ENCODE measurements at places on chromosomes 2 and 18. TPM values are rescaled to one million over a fixed set of nuclear protein-coding genes. Genes with fewer than 3 reads are reported as not detected.

The TXNL1 gene
- total RNA-seq: 66.7 TPM

The SCN2A gene
- total RNA-seq: 0.39 TPM

The IL37 gene
- total RNA-seq: not detected

The CACNB4 gene
- 5.1 TPM for total RNA-seq

The IL1F10 gene
- total RNA-seq: not detected

The GREB1 gene
- total RNA-seq: 134 TPM

The SRD5A2 gene
- total RNA-seq: not detected

The RNF144A gene
- total RNA-seq: 40.2 TPM

The RAB31 gene
- total RNA-seq: 4.1 TPM

The PLGLB2 gene
- 0.86 TPM for total RNA-seq

The SLC14A1 gene
- not detected for total RNA-seq

The RSAD2 gene
- not detected for total RNA-seq

The RAB17 gene
- total RNA-seq: not detected

The HAT1 gene
- total RNA-seq: 19.9 TPM

The TRMT61B gene
- 17.5 TPM for total RNA-seq

The ASXL3 gene
- 45.6 TPM for total RNA-seq

The CREG2 gene
- total RNA-seq: 1.3 TPM

The VAMP5 gene
- total RNA-seq: 1.4 TPM

The REG1B gene
- not detected for total RNA-seq

The ALPI gene
- not detected for total RNA-seq

The UGT1A5 gene
- total RNA-seq: not detected

The ZAP70 gene
- total RNA-seq: 1.3 TPM

The TRIM54 gene
- 2.0 TPM for total RNA-seq

The SLC5A7 gene
- total RNA-seq: 0.27 TPM

The MSTN gene
- total RNA-seq: not detected

The SMCHD1 gene
- 34.4 TPM for total RNA-seq

The TCF7L1 gene
- 6.6 TPM for total RNA-seq

The MTLN gene
- 16.8 TPM for total RNA-seq

The GFPT1 gene
- total RNA-seq: 39.3 TPM

The MLPH gene
- 4.3 TPM for total RNA-seq

The PMAIP1 gene
- 12.6 TPM for total RNA-seq

The ITGB1BP1 gene
- 62.7 TPM for total RNA-seq

The NEB gene
- 0.59 TPM for total RNA-seq

The CABLES1 gene
- 3.1 TPM for total RNA-seq

The ANKRD53 gene
- 11.7 TPM for total RNA-seq

The HOXD3 gene
- not detected for total RNA-seq

The SERPINE2 gene
- 24.6 TPM for total RNA-seq

The KIAA2012 gene
- not detected for total RNA-seq

The DCTN1 gene
- 832 TPM for total RNA-seq

The CCDC74B gene
- total RNA-seq: 0.29 TPM

The HDLBP gene
- total RNA-seq: 216 TPM

The ABCB11 gene
- total RNA-seq: not detected

The MALL gene
- total RNA-seq: 0.49 TPM

The TNFAIP6 gene
- total RNA-seq: not detected

The GALR1 gene
- 0.49 TPM for total RNA-seq

The CDH7 gene
- total RNA-seq: 1.6 TPM

The ARMC9 gene
- 19.3 TPM for total RNA-seq

The RTP5 gene
- not detected for total RNA-seq

The CDK15 gene
- total RNA-seq: 0.61 TPM

The FAM237A gene
- not detected for total RNA-seq
